ENCODE measurements at places on chromosomes 1 and 21. TPM values are rescaled to one million over a fixed set of nuclear protein-coding genes. Genes with fewer than 3 reads are reported as not detected.
A peak's percentile ranks its signal among the peaks of the same experiment; 100 is the strongest.

- DNase-seq, result no peak
Observed at GRCh38 chr1:27539901-27540861, 50.2 kb upstream of the WASF2 start.

The MYOM3 gene
- total RNA-seq, result 0.15 TPM

- DNase-seq, result no peak
Observed at GRCh38 chr1:152252157-152252556, 28.2 kb upstream of the HRNR start.

- no peak for DNase-seq
Observed at GRCh38 chr1:85440612-85441011, 24.3 kb downstream of the DDAH1 start.

GRCh38 chr1:165841582-165842017 is 14.2 kb downstream of the UCK2 start:
- no peak for DNase-seq

DNA sequence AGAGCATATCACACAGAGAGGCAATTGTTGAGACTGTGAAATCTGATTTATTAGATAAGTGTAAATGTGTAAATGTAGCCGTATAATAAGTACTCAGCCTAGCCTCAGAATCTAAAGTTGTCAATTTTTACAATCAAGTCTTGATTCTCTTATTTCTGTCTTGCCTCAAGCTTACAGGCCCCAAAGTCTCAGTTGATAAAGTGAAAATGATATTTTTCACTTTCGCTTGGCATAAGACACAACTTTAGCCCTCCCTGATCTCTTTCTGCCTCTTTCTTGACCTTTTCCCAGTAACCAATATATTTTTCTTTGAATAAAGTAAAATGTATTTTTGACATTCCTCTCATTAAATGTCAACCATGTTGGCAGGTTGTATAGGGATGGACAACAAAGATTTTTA is 10.7 kb downstream of the CD5L start:
- DNase-seq, result no peak

The DDR2 gene
- total RNA-seq, result 47.0 TPM

DNA sequence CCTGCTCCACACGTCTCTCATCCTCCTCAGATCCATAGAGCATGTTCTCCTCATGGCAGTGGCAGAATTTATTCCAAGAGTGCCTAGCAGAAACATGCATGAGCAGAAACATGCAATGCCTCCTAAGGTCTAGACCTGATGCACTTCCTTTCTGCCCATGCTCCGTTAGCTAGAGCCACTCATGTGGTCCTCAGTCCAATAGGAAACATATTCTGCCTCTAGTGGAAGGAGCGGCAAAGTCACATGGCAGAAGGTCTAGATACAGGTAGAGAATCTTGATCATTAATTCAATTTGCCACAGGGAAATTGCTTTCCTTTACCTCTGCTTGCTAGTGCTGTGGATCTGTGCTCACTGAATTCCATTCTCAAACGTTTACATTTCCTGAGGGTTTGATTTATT is 130.4 kb downstream of the KIF26B start:
- DNase-seq, result no peak

GRCh38 chr1:94258873-94259331 is 21.5 kb upstream of the ARHGAP29 start:
- DNase-seq, result no peak

GRCh38 chr1:206555473-206555935 is 48.2 kb downstream of the RASSF5 start:
- DNase-seq, result no peak

DNA sequence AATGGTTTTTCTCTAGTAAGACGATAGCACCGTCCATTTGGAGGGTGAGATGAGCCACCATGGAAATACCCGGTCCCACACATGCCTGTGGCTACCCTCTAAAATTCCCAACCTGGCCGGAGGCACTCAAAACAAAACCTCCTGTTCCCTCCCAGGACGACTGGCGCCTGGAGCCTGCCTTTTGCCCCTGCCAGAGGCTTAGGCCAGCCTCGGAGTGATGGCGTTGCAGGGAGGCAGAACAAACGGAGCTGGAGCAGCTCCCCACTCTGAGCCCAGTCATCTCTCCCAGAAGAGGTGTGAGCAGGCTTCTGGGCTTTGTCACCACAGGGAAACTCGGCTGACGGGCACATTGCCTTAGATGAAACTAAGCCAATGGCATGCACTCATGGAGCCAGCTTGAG is 213.7 kb upstream of the HOOK1 start:
- DNase-seq, result no peak

The FCRL6 gene
- 2.3 TPM for total RNA-seq

DNA sequence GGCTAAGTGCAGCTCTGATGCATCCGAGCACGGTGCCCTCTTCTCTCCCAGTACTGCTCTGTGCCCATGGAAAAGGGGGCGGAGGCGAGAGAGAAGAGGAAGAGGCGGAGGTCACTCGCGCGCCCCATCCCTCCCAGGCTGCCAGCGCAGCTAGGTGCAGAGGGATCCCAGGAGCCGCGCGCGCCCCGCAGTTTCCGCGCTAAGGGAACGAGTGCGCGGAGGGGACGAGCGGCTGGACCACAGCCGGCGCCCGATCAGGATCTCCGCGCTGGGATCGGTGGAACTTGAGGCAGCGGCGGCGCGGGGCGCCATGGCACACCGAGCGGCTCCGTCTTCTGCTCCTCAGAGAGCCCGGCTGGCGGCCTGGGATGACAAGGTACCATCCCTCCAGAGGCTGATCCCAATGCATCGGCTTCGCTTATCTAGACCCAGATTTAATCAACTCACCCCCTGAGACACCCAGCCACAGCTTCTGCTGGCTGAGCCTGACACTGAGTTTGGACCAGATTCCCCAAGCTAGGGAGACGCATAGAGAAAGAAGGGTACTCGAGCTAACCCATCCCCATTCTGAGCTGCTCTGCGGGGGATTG is at the start of gene PTGFR:
PTGFR (plus strand) TSS at position 114 of the 590 bp plus-strand sequence. CDS start 1,770 bp downstream, outside the sequence.
- DNase-seq, result peak; percentile 47

DNA sequence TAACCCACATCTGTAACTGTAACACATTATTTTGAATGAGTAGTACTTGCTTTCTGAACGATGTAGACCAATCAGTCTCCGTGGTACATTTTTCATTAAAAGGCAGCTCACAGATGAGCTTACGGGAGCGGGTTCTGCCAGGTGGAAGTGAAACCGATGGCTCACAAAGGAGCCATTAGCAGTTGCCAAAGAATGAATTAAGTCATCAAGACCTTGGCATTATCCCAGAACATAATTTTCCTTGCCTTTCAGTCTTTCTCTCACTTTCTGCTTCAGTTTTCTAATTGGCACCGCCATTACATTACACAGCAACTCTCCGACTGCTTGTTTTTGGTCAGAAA is 33.5 kb upstream of the UTS2 start:
- DNase-seq, result no peak

The GPR3 gene
- total RNA-seq, result 0.18 TPM

The ADORA1 gene
- 4.1 TPM for total RNA-seq

The CFHR1 gene
- total RNA-seq, result 0.74 TPM

The HECTD3 gene
- total RNA-seq, result 47.6 TPM

DNA sequence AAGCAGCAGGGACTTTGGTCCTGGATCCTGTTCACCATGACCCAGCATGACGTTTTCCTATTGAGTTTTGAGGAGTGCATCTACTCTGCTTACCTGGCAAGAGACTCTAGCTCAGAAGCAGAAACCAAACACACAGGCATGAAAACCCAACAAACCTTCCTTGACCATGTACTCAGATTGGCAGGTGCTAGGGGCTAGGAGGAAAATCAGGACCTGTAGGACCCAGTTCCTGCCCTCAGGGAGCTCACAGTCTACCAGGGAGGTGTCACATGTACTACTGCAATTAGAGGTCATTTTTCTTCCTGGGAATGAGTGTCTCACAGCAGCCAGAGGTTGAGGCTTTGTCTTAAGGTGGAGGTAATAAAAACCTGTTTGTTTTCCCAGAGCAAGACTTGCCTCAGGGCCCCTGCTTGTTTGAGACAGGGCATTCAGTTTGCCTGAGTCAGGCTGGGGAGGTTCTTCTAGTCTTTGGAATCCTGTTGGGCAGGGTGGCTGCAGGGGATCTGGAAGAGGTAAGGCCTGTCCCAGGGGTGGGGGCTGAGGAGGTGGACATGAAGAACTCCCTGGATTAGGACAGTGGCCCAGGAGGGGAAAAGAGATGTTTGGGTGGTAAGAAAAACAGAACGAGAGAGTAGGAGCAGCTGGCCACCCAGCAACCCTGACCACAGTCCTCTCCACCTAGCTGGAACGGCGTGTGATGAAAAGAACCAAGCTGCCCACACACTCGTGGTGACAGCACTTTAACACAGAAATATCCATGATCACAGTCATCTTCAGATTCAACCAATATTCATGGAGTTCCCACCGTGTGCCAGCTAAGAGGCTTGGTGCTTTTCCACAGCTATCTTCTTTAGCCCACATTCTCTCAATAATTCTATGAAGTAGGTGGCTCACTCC is 30.8 kb downstream of the IER5 start:
- no peak for DNase-seq

GRCh38 chr1:117815926-117816325 is 113.5 kb downstream of the GDAP2 start:
- DNase-seq, result no peak

DNA sequence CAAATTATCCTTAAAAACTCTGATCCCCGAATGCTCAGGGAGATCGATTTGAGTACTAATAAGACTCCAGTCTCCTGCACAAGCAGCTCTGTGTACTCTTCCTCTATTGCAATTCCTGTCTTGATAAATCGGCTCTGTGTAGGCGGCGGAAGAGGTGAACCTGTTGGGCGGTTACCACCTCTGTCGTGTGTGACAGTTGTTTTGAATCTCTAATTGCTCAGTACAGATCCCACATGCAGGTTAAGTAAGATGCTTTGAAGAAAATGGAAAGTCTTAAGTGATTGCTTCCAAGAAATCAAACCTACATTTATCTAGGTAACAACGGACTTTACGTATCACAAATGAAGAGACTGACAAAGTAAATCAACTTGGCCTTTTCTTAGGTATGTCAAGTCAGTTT is 35.5 kb downstream of the COA6 start:
- DNase-seq, result no peak

The BTBD8 gene
- 5.5 TPM for total RNA-seq

GRCh38 chr1:152225678-152226077 is 1.7 kb upstream of the HRNR start:
- no peak for DNase-seq

DNA sequence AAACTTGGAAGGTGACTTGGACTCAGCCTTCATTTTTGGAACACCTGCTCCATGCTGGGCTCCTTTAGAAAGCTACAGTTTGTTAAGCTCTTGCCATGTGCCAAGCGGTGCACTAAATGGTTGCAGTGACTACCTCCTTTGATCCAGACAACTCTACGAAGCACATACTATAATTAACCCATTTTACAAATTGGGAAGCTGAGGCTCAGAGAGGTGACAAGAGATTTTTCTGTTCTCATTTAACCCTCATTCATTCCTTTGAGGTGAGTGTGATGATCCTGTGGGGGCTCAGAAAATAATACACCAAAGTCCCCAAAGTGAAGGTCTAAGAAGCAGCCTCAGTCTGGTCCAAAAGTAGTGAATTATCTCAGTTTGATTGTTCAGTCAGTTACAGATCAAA is 1.6 kb upstream of the PAQR7 start:
- DNase-seq, result no peak

The TDRD5 gene
- total RNA-seq, result 0.15 TPM

GRCh38 chr1:61724506-61724812 is 482 bp downstream of the TM2D1 start:
- no peak for DNase-seq

- DNase-seq, result no peak
Observed at GRCh38 chr1:177133977-177134538, 30.5 kb downstream of the ASTN1 start.

- no peak for DNase-seq
Observed at GRCh38 chr21:33747420-33747819, 105.1 kb downstream of the ITSN1 start.

DNA sequence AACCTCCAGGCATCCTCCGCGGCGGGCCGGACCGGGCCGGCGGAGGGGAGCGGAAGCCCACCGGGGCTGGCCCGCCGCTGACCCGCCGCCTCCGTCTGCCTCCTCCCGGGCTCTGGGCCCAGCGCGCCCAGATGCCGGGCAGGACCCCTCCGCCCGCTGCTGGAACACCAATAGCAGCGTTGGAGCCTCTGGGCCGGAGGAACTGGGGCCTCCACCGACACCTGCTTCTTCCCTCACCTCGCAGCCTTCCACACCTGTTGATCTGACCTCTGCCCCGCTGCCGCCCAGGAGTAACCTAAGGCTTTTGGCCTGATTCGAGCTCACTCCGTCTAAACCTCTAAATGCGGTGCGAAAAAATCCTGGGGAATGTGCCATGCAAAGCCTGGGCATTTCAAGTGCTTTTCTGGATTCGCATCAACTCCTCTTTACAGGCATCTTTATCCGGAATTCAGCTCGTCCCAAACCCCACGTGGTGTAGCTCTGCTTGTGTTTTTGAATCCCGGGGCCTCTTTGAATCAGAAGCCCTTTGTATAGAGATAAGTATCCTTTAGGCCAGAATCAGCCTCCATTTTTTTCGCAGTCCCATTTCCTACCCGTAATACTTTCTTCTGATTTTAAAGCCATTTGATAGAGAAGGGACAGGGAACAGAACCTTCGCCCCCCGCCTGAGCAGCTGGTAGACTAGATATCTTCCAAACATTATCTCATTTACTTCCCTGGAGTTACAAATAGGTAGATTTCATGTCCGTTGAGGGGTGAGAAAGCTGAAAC is 680 bp upstream of the CNN3 start:
- DNase-seq, result peak; percentile 67

- no peak for DNase-seq
Observed at GRCh38 chr1:205373798-205374175, 17.1 kb upstream of the KLHDC8A start.

DNA sequence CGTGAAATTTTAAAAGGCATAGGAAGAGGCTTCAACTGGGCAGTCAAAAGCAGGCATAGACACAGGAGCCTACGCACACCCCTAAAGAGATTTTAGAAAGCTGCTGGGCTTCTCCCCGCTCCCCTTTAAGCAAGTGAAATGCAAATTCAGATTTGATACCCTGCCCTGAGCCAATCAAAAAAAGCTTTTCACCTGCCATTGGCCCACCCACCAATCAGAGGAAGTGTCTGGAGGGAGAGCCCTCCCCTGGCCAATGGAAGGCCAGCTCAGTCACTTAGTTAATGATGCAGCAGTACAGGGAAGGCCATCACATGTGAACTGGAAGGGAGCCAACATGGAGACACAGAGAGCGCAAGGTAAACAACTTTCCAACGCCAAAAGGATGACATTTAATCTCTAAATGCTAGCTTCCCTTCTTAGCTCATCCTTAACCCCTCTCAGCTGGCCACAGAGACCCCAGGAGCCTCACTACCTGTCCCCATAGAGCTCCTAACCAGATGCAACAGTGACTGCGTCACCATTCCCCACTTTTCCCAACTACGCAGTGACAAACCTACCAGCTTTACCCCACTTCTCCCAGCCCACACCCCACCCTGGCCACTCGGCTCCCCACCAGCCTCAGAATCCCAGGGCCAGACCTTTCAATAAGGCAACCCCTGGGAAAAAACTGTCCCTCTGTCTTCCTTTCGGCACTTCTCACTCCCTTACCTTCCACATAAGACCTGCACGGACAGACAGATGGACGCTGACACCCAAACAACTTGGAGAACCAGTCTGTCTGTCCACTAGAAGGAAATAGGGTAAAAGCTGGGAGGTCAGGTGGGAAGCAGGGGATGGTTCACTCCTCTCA is 71.0 kb downstream of the CD46 start:
- peak; percentile 85 for DNase-seq

Measured in lower lobe of right lung (tissue), 2 donors.